ENCODE measurements at places on chromosomes 5 and 9. TPM values are rescaled to one million over a fixed set of nuclear protein-coding genes. Genes with fewer than 3 reads are reported as not detected.
A peak's percentile ranks its signal among the peaks of the same experiment; 100 is the strongest.

The C9orf153 gene
- not detected for total RNA-seq

- DNase-seq: peak; percentile 26
Measured at GRCh38 chr5:37015795-37016666, 139.5 kb downstream of the NIPBL start.

- no peak for DNase-seq
Measured at GRCh38 chr5:171846323-171846722, 60.7 kb downstream of the SMIM23 start.

DNA sequence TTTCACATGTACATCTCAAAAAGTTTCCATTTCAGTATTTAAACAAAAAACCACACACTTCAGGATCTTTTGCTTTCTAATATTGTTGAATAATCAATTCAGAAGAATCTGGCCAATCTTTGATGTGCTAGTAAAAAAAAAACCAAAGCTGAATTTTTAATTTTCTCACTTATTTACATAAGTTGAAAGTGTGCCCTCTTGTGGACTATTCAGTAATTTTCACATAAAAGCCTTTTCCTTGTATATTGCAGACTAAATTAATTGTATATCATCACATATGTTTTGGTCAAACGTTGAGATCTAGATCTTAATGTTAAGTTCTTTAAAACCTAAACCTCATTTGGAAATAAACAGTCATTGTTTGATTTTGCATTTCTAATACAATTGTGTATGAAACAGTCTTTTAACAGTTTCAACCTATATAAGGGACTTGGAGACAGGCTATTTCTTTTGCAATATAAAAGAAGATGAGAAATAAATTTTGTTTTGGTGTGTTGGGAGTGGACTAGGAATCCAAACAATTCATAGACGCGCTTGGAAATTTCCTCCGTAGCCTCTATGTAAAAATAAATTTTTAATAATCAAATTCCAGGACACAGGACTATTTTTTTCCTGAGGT is 68.1 kb downstream of the NIPBL start:
- peak; percentile 52 for DNase-seq

GRCh38 chr5:173534664-173535063 is 81.8 kb downstream of the BOD1 start:
- DNase-seq: no peak

GRCh38 chr5:125267636-125268248 is 521.3 kb upstream of the ZNF608 start:
- no peak for DNase-seq

GRCh38 chr5:54825005-54825404 is 160.4 kb downstream of the ESM1 start:
- peak; percentile 59 for DNase-seq

DNA sequence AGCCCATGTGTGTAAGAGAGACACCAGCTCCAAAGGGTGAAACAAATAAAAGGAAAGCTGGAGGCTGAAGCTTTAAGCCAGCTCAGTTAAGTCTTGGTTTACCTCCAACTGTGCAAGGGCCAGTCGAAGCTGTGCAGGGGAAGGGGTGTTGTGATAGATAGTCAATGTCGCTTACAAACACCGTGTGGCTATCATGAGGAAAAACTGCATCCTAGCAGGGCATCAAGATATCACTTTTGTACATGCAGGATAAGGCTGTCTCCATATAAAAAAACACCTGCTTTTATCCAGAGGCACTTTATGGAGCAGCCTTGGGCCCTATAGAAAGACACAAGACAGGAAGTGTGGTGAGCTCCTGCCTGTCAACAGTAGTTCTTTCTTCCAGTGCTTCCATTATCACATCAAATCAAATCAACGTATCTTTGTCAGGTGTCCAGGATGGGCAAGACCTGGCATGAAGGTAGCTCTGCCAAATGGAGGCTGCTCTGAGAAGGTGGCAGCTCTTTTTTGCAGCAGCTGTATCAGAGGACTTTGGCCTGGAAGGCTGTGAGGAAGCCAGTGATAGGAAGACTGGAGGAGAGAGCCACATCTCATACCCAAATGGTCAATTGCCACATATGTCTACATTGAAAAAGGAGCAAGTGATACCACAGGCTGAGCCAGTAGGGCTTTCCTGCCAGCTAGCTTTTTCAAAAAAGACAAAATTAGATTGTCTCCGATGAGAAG is 29.3 kb upstream of the SELENOP start:
- no peak for DNase-seq

- no peak for DNase-seq
Measured at GRCh38 chr9:5773324-5773999, 59.5 kb downstream of the ERMP1 start.
